ENCODE measurements at places on chromosomes 4 and X.

GRCh38 chr4:109966891-109967481 lies 54.3 kb downstream of the EGF start:
- no peak for DNase-seq

DNA sequence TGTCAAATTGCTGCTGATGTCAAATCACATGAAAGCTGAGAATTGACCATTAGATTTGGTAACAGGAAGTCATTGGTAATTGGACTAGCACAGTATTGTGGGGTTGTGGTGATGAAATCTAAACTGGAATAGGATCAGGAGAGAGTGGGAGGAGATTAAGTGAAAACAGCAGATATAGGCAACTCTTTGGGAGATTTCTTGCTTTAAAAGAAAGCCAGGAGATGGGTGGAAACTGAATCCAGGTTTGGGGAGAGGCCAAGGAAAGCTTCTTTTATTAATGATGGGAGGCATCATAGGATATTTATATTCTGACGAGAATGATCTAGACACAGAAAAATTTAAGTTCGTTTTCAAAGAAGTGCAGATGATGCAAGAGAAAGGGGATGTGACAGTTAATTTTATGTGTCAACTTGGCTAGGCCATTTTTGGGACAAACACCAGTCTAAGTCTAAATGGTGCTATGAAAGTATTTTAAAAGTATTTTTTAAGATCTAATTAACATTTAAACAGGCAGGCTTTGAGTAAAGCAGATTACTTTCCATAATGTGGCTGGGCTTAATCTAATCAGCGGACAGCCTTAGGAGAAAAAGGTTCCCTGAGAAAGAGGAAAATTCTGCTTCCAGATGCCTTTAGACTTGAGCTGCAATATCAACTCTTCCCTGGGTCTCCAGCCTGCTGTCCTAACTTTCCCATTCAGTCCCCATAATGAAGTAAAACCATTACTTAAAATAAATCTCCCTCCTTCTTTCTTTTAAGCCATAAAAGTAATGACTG lies 24.7 kb downstream of the SEC24D start:
- no peak for DNase-seq

DNA sequence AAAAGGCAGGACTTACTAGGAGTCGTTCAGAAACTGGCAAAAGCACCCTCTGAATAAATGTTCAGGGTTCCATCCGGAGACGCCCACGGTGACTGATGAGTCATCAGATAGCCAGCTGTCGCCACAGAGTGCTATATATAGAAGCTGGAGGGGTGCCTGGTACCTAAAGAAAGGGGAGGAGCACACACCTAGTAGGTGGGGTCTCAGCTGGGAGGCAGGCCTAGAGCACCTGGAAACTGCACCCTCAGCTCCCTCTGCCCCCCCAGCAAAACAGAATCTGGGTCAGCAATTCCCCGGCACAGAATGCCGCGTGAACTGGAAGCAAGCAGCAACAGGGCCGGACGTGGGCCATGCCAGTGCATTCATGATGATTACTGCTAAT lies 242.0 kb downstream of the BCOR start:
- no peak for DNase-seq

DNA sequence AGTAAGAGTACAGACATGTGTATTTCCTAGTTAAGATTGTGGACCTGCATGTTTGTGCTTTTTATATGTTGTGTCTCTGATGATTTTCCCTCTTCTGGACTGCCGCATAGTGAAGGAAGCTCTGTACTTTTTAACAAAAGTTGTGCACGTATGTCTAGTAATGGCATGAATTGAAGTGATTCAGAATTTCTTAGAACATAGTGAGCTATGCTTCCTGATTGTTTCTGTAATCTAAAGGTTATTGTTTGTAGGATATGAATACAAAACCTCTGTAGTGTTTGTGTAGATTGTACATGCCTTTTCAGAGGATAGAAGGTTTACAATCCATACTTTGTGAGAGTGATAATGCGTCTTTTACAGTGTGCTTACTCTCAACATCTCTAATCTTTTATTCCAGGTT lies 37.0 kb upstream of the NUDT6 start:
- no peak for DNase-seq

- no peak for DNase-seq
Measured at GRCh38 chr4:8099981-8100464, 58.6 kb downstream of the ABLIM2 start.

- no peak for DNase-seq
Measured at GRCh38 chr4:1219566-1219950, 29.4 kb downstream of the CTBP1 start.

GRCh38 chr4:94525993-94526728 lies 74.4 kb downstream of the PDLIM5 start:
- DNase-seq = no peak

DNA sequence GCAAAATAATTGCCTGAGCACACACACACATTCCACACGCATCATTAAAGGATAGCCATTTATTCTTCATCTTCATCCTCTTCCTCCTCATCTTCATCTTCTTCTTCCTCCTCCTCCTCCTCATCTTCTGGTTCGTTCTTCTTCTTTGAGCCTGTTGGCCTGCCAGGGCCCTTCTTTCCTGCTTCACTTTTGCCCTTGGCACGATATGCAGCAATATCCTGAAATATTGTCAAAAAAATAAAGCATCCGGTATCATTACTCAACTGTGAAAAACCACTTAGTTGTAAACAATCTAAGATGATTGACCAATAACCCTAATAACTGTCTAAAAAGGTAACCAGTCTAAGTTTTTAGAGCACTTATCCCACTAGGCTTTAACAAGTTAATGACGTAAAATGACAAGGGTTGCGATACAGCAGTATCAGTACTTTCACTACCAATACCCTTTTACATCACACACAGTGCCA lies 2.1 kb downstream of the HMGB2 start:
- no peak for DNase-seq

GRCh38 chr4:113349430-113349829 lies 300.0 kb downstream of the ANK2 start:
- DNase-seq = no peak

DNA sequence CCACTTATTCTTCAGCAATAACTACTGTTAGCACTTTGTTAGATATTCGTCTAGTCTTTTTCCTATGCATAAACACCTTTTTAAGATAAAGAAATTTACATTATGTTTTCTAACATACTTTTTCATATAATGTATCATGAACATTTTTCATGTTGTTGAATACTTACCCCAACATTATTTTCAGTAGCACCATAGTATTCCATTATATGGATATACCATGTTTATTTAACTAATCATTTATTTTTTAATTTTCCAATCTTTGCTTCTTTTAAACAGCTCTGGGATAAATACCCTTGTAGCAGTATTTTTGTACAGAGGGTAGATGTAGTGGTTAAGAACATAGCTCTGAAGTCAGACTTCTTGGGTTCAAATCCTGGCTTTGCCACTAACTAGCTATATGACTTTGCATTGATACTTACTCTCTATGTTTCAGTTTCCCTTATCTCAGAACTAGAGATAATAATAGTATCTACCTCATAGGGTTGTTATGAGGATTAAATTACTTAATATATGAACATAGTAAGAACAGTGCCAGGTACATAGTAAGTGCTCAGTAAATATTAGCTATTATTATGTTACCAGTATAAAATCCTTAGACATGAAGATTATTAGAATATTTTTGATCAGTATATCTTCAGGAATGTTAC lies 11.3 kb downstream of the EXOC1 start:
- DNase-seq = no peak

DNA sequence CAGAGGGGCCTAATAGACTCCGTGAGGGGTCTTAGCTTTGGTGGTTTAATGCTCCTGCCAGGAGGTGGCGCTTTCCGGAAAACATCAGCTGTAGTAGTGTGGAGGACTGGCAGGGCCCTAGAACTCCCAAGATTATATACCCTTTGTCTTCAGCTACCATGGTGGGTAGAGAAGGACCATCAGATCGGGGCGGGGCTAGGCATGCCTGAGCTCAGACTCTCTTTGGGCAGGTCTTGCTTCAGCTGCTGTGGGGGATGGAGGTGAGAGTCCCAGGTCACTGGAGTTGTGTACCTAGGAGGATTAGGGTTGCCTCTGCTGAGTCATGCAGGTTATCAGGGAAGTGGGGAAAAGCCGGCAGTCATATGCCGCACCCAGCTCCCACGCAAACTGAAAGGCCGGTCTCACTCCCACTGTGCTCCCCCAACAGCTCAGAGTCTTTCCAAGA lies 63.0 kb upstream of the AGA start:
- no peak for DNase-seq

GRCh38 chrX:45845142-45845541 lies 644.5 kb upstream of the DIPK2B start:
- DNase-seq = no peak

DNA sequence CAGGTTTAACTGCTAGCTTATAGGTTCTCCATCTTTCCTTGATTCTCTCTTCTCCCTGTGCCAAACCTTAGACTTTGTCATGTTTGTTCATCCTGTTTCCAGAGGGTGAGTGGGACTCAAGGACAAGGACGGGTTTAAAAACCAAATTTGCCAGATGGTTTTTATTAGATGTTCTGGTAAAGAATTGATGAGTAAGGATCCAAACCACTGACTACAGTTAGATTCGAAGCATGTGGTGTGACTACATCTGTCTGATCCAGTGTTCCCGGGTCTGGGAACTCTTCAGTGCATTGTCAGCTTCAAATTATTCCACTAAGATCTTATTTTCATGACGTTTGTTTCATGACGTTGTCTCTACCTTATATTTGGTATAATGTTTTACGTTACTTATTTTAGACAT lies 37.5 kb downstream of the MTMR1 start:
- DNase-seq = no peak

- no peak for DNase-seq
Measured at GRCh38 chr4:31741326-31741725, 1021.2 kb downstream of the PCDH7 start.
